Activated CD4-positive, CD25-positive, alpha-beta regulatory T cell treated with anti-CD3 and anti-CD28 coated beads, Interleukin-2, amount 50 U/mL, for 16 hours (primary cell): ENCODE measurements at places on chromosomes 11 and 22.

DNA sequence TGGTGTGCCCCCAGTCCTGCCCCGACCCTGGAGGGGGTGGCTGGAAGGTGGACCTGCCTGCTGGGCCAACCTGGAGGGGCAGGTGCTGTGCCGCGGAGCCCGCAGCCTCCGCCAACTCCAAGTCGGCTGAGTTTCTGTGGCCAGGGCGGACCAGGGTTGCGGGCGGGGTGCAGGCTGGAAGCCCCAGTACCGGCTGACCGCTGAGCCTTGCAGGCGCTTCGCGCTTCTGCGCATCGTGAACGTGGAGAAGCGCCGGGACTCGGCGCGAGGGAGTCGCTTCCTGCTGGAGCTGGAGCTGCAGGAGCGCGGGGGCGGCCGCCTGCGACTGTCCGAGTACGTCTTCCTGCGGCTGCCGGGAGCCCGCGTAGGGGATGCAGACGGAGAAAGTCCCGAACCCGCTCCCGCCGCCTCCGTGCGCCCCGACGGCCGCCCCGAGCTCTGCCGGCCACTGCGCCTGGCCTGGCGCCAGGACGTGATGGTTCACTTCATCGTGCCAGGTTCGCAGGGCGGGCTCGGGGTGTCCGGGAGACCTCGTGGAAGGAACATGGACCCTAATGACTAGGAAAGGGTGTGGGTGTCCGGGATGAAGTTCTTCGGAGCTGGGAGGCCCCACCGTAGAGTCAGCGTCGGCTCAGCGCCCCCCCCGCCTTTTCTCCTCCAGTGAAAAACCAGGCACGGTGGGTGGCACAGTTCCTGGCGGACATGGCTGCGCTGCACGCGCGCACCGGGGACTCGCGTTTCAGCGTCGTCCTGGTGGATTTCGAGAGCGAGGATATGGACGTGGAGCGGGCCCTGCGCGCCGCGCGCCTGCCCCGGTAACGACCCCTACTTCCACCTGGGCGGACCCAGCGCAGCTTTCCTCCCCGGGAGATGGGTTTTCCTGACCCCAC, 10.2 kb downstream of the B4GALNT4 start:
- no peak for DNase-seq

DNA sequence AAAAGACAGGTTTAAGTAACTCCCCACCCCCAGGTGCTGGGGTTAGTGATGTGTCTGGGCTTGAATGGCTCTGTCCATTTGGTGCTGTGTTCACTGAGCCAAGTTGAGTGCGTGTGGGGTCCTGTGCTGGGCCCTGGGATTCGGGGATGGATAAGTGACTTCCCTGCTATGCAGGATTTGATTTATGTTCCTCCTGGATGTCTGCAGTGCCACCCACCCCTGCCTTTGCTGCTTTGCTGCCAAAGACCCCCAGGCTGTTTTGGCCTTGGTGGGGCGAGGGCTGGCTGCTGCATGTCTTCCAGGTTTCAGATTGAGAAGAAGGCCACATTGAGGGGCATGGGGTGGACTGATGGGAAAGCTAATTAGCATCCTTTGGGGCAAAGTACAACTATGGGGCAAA, 77.9 kb upstream of the PARVG start:
- DNase-seq: no peak

- DNase-seq: no peak
Measured at GRCh38 chr22:30887861-30888260, 80.7 kb downstream of the MORC2 start.

DNA sequence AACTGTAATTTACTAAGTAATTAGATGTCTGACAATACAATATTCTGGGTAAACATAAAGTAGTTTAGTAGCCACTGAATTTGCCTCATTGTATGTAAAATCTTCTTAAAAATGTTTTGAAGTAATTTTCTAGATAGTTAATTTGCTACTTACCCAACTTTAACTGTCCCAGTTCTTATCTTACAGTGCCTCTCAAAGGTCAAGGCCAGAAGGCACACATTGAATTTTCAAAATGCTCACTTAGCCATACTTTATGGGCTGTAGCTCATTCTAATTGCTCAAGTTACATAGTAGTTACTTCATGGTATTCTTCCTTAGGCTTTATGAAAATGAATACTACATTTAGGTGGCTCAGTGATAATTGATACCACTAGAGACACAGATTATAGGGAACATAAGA, 666.6 kb downstream of the CNTN5 start:
- no peak for DNase-seq

DNA sequence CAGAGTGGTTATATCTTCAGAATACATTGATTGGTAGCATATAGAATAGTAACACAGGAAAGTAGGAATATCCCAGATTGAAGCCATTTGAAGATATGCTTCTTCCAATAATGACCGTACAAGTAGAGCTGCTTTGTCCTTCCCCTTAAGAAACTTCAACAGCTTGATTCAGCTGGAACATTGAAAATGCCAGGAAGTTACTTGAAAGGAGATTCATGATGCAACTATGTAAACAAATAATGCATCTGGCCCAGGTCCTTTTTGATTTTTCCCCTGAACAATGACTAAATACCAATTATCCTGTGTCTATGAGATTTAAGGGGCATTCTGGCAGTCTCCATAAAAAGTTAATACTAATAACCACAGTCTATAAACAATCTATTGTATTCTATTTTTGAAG, 3.0 kb downstream of the DKK3 start:
- no peak for DNase-seq

DNA sequence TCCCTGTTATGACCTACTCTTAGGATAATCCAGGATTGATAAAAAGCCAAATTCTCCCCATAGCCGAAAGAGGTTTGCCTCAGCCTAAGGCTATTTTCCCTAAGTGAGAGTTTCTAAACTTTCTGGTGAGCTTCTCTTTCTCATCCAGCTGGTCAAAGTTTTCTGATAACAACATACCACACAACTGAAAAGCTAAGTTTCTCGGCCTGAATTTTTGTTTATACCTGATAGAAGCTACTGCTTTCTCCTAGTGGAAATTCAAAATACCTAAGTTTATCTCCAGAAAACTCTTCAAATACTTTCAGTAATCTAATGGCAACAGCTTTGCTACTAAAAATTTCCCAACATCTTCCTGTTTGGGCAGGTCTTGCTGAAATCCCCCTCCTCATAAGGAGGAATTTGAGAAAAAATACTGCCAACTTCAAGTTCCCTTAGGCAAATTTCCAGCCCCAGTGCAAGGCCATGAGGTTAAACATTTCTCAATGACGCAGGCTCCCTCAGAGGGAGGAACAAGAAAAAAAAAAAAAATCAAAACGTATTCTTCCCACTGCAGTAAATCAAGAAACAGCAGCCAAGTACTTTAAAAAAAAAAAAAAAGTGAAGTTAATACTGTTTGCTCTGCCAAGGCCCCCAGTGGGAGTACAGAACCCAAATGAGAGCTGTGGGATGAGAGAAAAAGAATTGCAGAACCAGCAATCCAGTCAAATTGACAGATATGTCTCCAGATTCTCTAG, 127.0 kb downstream of the MRTFA start:
- no peak for DNase-seq

GRCh38 chr11:125301346-125301745, 136.8 kb downstream of the PKNOX2 start:
- DNase-seq: no peak

GRCh38 chr11:126466236-126467045, 111.0 kb downstream of the ST3GAL4 start:
- DNase-seq: no peak

DNA sequence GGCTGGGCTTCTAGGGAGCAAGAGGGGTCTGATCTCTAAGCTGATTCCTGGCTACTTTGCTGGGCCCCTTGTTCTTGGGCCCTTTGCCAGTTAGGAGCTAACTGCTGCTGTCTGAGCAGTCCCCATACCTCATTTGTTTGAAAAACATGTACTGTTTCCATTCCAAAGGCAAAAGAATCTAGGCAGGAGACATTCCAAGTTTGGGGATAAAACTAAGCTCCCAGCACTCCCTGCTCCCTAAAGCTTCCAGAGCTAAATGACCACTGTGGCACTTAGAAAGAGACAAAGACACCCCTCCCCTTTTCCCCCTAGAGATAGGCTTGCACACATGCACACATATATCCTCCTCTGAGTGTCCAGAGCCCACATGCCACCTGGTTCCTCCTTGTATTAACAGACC, 22.7 kb upstream of the RRM1 start:
- no peak for DNase-seq

- no peak for DNase-seq
Measured at GRCh38 chr11:45423475-45424120, 137.5 kb upstream of the SYT13 start.

DNA sequence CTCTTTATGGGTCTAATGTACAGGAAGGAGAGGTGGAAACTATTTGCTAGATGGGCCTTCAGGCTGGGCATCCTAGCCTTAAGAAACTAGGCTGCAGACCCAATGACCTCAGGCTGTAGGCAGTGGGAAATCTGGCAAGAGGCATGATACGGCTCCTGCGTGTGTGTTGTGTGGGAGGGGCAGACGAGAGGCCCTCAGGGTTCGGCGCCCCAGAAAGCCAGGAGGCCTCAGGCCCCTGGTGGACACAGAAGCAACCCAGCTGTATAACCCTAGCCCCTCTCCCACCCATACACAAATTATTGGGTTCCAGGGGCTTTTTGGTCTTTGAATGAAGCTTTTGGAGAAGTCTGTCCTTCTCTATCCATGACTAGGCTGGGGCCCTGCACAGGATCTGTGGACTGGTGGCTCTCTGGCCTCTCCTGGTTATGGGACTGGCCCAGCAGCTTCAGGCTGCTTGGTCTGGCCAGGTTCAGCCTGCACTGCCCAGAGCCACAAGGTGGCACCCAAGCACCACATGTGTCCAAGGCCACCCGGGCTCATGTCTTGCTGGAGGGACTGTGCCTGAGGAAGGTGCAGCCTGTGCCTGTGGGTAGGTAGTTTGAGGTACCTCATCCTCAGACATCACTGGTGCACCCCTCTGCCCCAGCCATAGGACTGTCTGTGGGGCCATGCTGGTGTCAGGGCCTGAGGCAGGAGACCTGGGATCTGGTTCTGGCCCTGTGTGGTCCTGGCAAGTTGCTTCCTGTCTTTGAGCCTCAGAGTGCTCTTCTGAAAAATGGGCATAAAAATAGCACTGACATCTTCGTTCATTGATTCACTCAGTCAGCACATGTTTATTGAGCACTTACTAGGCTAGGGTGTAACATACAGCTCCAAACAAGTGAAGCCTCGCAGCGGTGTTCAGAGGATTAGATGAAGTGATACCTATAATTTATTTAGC, 87.5 kb downstream of the RRM1 start:
- no peak for DNase-seq

GRCh38 chr11:128723531-128723930, 29.7 kb downstream of the FLI1 start:
- no peak for DNase-seq

DNA sequence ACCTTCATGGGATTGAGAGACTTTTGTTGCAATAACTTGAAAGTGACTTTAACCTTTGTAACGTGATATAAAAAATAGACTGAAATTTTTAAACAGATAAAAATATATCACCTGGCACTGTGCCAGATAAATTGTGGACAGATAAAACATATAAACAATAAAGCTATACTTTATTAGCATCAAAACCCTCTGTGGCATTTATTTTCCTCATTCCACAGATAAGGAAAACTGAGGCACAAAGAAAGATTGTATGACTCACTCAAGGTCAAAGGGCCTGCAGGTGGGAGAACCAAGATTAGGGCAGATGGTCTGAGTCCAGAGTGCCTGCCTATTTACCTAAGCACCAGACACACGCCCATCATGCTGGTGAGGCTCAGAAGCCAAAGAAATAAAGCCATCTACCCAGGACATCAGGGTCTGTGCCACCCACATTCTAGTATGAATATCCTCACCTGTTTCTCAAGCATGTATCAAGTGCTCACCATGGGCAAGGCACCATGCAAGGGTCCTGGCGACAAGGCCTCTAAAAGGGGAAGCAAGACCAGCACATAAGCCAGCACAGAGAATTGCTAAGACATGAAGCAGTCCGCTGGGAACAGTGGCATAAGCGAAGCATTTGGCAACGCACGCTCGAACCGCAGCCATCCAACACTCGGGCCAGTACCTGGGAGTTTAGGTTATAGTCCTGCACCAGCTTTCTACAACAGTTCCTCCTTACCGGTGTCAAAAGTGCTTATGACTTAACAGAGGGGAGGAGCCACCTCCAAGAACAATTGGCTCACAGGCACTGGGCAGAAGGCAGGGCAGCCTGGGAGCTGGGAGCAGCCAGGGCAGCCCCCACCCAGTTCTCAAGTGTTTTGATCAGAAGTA, 17.6 kb downstream of the MYH9 start:
- DNase-seq: no peak

DNA sequence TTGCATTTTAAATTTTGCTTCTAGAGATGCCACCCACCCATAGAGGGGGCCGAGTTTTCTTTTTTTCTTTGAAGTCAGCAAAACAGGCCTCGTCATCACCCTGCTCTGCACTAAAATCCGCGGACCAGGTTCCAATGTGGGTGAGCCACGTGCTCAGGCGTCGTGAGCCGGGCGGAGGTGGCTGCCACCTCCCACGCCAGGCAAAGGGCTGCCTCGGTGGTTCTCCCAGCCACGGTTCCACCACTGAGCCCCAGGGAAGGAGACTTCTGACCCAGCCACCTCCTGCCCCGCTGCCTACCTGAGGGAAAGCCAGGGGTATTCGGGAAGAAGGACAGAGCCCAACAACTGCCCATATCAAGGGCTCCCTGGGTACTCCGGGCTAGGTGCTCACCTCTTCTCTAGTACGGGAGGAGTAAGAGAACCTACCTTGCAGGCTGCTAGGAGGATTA, 45.3 kb downstream of the MN1 start:
- DNase-seq: no peak

- DNase-seq: peak; percentile 74
Measured at GRCh38 chr22:37538590-37539357, 19.6 kb upstream of the CARD10 start.

DNA sequence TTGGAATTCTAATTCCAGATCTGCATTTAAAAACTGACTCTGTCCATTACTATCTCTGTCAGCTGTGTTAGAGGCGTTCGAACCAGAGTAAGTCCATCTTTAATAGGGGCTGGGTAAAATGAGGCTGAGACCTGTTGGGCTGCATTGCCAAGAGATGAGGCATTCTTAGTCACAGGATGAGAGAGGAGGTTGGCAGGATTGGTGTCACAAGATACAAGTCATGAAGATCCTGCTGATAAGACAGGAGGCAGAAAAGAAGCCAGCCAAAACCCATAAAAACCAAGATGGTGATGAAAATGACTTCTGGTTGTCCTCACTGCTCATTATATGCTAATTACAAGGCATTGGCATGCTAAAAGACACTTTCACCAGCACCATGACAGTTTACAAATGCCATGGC, 356.3 kb upstream of the ISX start:
- DNase-seq: no peak

DNA sequence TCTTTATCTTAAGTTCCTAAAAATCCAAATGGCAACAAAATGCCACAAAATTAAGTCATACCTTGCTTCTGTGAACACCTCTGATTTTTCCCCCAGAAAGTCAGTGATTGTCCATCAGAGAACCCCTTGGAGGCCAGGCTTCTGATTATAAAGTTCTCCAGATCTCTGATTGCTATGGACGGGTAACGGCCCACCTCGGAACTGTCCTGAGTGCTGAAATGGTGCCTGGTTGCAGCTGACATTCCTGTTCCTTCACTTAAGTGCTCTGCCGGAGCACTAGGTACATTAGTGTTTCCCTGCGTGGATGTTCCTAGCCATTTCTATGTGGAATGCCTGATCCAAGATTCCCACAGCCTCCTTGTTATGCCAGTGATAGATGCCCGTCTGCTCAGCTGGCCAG, 85.0 kb downstream of the CHST1 start:
- no peak for DNase-seq
